Activated naive CD4-positive, alpha-beta T cell treated with anti-CD3 and anti-CD28 coated beads, Interleukin-2, amount 10 ng/mL, durations not matched to agents 7 days and 5 days (primary cell): ENCODE measurements at places on chromosomes 1 and 21.
A peak's percentile ranks its signal among the peaks of the same experiment; 100 is the strongest.

DNA sequence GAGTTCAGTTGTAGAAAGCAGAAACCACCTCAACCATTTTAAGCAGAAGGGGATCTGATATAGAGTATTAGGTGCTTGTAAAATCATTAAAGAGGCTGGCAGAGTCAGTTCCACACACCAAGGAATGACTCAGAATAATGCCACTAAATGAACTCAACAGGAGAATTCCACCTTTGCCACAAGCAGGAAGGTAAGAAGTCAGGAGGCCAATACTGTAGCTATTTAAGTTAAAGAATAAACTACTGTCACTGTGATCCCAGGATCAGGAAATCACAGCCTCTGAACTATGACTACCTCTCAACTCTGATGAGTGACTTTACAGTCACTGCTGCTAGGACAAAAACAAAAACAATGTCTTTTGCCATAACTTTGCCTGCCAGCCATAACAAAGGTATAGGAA lies 52.5 kb upstream of the PRMT6 start:
- DNase-seq: no peak

DNA sequence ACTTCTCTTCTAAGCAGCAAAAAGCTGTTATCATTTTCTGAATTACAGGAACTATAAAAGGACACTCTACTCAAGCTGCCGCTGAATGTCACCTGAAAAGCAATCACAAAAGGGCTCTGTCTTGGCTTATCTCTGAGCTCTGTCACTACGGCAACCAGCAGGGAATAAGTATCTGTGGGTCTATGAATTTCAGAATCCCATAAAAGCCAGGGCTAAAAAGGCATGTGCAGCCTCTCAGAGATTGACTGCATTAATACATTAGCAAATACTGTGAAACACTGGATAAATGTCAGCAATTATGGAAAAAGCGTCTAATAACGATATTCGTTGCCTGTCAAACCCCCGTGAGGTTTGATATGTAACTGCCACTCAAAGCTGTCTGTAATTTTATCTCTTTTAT lies 210.2 kb upstream of the DMRTA2 start:
- DNase-seq: no peak

DNA sequence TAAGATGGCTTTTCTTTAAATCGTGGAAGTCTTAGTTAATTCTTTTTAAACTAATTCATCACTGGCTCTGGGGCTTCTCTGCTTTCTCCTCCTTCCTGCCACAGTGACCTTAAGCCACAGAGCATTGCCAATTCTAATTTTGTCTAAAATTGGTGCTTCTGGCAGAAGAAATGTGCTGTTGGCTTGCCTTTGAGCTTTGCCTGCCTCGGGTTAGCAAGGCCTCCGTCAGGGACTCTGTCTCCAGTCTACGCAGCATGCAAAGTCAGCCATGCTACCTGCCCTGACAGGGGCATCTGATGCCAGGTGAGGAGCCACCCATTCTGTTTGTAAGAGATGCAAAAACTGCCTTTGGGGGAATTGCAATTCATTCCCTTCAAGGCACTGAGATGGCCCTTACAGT lies 25.2 kb downstream of the CLDN14 start:
- no peak for DNase-seq

DNA sequence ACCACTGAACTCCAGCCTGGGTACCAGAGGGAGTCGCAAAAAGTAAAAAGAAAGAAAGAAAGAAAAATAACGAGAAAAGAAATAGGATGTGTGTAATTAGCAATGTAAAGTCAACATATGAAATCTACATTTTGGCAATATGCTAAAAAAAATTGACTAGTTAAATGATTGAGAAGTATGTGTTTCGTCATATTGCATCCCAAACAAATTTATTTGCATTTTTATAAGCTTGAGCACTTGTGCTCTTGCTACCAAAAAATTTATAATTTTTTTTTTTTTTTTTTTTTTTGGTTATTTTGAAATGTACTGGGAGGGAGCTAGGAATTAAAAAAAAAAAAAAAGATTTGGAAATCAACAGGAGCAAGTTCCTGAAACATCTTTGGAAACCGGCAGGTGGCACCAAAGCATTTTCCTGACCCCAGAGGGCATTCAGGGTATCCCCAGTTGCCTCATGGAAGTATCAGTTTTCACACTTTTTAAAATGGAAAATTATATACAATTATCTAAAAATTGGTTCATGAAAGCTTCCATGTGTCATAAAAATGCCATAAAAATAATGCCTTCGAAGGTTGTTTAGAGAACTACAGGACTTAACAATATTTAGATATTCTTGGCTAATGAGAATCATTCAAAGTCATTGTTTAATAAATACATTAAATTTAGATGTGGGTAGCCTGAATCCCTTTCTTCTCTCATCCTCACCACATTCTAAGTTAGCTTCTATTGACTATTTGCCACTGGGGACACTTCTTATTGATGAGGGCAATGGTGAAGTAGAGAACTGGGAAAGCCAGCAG lies 4.8 kb upstream of the HEATR1 start:
- DNase-seq: peak; percentile 33

GRCh38 chr1:23477359-23478144 lies 6.4 kb downstream of the ASAP3 start:
- no peak for DNase-seq

DNA sequence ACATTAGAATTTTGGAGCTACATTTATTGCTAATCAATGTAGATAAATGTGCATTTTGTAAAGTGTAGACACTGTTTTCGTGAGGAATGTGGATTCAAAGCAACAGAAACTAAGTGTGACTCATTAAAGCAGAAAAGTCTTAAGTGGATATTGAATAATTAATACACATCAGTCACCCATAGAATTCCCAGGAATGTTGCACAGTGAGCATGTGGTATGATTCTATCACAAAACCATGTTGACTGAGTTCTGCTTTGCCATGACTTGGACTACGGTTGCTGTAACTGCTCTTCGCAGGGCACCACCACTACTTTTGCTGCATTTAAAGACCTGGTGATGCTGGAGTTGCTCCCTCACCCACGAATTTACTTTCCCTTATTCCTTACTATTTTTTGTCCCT lies 471.8 kb downstream of the KCNT2 start:
- no peak for DNase-seq

DNA sequence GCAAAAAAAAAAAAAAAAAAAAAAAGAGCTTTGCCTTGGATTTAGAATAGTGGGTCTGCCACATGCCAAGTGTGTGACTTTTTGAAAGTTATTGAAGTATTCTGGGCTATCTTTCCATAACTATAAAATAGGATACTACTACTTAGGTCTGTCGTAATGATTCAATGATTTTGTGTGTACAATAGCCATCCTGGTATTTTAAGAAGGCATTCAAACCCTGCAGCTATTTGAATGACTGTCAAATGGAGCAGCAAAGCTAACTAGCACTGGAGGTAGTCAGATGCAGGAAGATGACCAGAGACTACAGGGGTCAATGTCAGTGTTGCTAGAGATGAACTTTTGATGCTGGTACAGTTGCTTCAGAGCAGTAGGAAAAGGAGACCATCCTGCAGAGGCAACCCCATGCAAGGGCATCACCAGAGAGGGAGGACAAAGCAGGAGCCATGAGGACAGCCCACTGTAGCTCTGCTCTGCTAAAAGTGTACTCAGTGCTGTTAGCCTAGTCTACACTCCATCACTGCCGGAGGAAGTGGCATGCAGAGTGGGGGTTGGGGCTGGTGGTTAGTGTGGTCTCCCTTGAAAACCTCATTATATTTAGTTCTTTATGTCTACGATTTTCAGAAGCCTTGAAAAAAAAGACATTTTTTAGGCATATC lies 29.0 kb downstream of the DUSP10 start:
- peak; percentile 90 for DNase-seq
